CD8-positive, alpha-beta T cell (primary cell): ENCODE measurements at places on chromosomes 12 and 14.

DNA sequence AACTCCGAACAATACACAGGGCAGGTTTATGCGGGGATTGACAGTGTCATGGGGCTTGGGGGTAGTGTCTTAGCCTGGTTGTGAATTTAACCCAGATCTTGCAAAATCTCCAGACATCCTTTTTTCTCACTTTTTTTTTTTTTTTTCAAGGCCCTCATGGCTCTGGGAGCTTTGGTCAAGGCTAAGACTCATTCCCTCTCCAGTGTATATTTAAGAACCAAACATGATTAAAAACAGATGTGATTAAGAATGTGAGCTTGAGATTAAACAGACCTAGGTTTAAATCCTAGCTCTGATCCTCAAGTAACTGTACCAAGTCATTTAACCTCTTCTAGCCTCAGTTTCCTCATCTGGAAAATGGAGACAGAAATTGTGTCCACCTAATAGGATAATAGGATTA, 151.7 kb upstream of the FUT8 start:
- DNase-seq = no peak

GRCh38 chr12:9673404-9674225, 4.1 kb downstream of the CLEC2D start:
- peak; percentile 68 for DNase-seq

DNA sequence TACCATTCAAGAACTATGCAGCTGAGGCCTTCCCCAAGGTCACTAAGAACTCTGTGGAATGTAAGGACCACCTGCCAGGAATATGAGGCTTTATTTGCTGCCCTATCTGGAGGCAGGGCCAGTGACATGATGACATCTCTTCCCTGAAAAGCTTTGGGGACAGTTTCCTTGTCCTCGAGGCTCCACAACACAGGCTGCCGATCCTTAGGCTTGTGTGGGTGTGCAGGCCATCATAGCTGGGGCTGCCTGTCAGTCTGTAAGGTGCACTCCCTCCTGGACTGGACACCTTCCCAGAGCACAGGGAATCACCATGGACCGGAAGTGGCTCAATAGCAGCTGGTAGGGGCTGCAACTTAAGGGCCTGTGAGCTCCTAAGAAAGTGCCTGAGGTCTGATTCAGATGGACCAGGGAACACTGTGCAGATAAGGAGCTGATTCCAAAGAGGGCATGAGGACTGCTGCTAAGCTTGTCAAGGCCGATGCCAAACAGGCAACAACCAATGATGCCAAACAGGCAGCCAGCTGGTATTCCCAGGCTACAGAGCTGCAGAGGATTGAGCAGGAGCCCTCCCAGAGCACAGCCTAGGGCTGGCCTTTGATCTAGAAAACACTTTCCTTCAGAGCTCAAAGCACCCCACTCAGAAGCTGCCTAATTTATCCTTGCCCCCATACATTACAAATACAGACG, 84.3 kb downstream of the CRACR2A start:
- DNase-seq = no peak

DNA sequence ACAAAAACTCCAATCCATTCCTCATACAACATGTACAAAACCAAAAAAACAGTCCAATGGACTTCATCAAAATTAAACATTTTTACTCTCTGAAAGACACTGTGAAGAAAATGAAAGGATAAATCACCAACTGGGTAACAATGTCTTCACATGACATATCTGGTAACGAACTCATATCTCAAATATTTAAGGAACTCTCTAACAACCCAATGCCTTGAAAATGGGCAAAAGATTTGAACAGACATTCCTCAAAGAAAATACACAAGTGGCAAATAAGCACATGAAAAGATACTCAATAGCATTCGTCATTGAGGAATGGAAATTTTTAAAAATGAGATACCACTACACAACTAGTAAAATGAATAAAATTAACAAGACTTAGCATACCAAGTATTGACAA, 198.7 kb upstream of the RASSF8 start:
- DNase-seq = no peak

DNA sequence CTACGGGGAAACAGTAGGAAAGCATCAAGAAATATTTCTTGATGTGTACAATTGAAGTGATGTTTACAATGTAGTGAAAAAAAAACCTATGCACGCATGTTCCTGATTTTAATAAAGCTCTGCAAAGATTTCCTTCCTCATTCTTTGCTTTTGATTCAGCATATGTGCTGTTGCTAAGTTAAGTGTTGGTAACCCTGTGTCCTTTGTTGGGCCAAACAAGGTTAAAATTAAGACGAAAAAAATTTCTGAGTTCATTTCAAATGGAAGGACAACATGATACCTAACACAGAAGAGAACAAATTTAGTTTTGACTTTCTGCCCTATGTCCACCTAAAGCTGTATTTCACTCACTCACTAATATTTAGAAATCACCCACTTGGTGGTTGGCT, 62.8 kb downstream of the PPP2R5C start:
- no peak for DNase-seq

- DNase-seq = no peak
These were observed 145.3 kb downstream of the SLC5A8 start for GRCh38 chr12:101064721-101065120.

DNA sequence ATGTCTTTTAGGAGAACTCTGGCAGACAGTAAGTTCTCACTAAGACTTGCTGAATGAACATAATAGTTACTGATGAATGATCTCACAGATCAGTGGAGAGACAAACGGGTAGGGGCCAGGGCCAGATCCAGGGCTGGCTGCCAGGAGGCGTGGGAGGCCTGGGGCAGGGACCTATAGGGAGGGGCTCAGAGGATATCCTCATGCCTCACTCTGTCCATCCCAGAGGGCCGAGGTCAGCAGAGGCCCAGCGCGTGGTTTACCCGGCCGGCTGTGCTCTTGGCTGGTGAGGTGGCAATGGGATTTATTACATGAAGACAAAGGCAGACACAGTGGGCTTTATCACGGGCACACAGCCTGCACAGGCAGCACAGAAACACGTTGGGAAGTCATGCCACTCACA, 85.4 kb downstream of the CHGA start:
- no peak for DNase-seq
